ENCODE measurements at places on chromosomes 7 and 10.

- DNase-seq = no peak
Measured at GRCh38 chr10:61404751-61405150, 48.4 kb downstream of the TMEM26 start.

- DNase-seq = no peak
Measured at GRCh38 chr7:156578578-156578940, 62.0 kb upstream of the RNF32 start.

DNA sequence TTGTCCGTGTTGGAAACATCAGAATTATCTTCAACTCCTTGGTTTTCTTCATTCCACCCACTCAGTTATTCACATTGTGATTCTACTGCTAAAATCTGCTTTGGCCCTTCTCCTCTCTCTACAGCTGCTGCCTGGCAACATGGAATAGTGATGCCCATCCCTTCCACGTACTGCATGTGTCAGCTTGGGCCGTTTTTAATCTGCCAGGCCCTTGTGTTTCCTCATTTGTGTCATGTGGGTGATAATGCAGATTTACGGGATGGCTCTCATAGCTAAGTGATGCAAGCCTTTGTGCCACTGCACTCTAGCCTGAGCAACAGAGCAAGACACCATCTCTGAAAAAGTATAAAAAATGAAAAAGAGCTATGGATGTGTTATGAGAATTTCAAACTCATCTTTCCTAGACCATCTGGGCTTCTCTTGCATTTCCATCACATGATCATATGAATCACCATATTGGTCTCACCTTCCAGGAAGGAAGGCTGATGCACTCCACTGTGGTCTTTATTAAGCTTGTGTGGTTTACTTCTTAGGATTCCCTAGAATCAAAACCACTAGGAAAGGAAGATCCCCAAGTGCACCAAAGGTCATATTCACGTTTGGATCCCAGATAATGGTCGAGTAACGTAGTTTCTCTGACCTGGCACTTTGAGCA, 20.6 kb upstream of the CELF2 start:
- no peak for DNase-seq

- no peak for DNase-seq
Measured at GRCh38 chr7:45689797-45690761, 115.9 kb downstream of the ADCY1 start.

DNA sequence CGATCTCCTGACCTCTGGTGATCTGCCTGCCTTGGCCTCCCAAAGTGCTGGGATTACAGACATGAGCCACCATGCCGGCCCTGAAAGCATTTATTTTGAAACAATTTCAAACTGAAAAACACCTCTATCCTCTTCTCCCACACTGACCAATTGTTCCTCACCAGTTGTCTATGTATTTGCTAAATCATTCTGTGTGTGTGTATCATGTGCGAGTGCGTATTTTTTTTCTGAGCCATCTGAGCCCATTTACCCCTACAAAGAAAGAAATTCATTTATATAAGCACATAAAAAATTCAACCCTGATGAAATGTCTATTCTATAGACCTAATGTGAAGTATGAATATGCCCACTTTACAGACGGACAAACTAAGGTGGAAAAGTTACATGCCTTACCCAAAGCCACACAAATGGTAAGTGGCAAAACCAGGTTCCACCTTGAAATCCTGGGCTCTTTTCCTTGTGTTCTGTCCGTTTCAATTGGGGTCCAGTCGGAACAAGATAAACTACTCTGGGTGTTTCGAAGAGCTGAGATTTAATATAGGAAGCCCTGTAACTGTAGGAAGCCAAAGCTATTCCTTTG, 46.8 kb downstream of the RBM17 start:
- no peak for DNase-seq

GRCh38 chr7:27299861-27300260, 57.3 kb downstream of the EVX1 start:
- no peak for DNase-seq

DNA sequence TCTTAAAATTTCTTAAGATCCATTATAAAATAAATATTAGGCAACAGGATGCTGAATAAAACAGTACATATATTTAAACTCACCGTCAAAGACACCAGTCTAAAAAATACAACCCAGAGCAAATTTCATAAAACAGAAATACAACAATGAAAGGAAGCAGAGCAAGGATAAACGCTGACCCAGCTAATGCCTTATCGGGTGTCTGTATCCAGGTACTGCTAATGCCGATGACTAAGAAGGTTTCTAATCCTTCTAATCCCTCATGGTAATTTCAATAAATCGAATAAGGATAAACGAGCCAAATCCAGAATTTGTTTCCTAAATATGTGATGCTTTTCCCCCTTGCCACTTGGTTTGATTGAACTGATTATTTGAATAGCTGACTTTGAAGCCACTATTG, 1.7 kb downstream of the HYCC1 start:
- no peak for DNase-seq

DNA sequence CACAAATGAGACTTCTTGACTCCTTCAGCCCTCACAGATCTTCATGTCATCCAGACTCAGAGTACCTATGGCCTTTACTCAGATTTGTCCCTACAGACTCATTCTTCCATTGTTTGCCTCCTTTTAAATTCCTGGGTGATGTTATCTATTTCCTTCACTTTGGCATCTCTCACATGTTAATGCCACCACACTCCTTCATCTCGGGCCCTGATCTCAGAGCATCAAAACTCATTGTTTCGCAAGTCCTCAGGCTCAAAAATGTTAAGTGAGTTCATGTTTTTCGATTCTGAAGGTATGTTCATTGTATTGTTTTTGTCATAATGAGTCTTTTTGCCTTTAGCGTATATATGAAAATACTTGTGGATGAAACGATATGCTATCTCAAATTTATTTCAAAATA, 62.3 kb upstream of the AHR start:
- no peak for DNase-seq

GRCh38 chr10:11011984-11012383, 5.7 kb upstream of the CELF2 start:
- DNase-seq = no peak

DNA sequence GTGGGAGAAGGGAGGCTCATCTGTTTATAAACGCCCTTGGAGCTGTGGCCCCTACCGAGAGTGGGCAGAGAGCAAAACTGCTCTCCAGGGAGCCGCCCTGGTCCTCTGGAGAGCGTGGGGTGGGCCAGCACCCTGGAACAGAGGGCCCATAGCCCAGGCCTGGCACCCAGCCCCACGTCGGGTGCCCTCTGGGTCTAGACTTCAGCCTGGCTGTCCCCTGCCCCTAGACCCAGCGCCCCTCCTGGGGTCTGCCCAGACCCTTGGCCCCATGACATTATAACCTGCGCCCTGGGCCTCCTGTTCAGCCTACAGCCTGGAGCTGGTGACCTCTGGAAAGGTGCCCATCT, 24.7 kb downstream of the GET4 start:
- DNase-seq = no peak

- DNase-seq = no peak
Measured at GRCh38 chr10:97738616-97739015, 1.7 kb downstream of the ZFYVE27 start.

- no peak for DNase-seq
Measured at GRCh38 chr7:108083980-108084379, 46.2 kb downstream of the LAMB4 start.

- DNase-seq = no peak
Measured at GRCh38 chr10:70144372-70145110, 2.0 kb downstream of the TYSND1 start.

- DNase-seq = no peak
Measured at GRCh38 chr7:127477295-127478023, 85.0 kb upstream of the ZNF800 start.

- no peak for DNase-seq
Measured at GRCh38 chr10:130795819-130796218, 515.7 kb downstream of the TCERG1L start.

DNA sequence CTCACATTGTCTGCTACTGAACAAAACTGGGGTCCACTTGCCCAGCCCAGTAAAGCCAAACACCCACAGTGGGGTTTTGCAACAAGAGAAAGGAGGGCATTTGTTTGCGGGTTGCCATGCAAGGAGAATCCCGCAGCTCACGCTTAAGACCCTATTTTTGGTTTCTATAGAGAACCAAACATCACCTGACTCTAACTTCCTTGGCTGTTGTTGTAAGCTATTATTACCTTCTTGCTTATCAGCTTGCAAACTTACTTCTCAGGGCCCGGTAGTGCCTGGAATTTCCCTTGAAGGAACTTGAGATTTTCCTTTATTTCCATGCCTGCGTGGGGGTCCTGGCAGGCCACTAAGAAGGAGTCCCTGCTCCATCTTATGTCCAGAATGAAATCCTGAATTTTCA, 20.7 kb downstream of the IFIT3 start:
- no peak for DNase-seq

GRCh38 chr10:22345301-22346095, at the start of gene SPAG6:
TSS of gene SPAG6 (plus strand) at chr10:22345496. CDS start at chr10:22345612, 116 bp downstream.
- DNase-seq = peak; percentile 73

DNA sequence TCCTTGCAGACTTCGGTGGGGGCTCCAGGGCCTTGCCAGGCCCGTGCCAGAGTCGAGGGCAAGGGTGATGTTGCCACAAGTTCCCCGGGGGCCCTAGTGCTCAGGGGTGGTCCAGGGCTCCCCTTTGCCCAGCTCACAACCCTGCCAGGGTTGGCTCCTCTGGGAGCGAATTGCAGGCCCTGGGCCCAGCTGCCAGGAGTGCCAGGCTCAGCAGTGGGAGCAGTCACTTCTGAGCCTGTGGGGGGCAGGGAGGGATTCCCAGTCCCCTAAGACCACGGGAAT, 43.8 kb downstream of the TCERG1L start:
- DNase-seq = no peak

- no peak for DNase-seq
Measured at GRCh38 chr7:111264111-111264868, 173.4 kb downstream of the LRRN3 start.

Measured in NCI-H187 (cell line).